H4 (cell line): ENCODE measurements at places on chromosomes 7 and 10.

DNA sequence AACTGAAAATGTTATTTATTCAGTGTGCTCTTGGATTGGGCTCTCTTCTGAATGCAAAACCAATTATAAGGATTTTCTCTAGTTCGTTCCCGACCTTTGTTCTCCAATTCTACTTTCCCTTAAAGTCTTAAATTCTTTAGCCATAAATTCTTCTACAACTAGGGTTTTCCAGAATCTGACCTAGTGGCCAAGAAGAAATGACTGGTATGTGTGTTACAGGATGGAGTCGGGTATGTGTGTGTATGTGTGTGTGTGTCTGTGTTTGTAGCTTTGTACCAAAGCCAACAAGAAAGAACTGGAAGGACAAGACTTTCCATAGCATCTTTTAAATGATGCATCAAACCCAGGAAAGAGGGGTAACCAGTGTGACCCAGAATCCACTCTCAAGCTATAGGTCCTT is 25.8 kb upstream of the LEP start:
- DNase-seq, result peak; percentile 31

DNA sequence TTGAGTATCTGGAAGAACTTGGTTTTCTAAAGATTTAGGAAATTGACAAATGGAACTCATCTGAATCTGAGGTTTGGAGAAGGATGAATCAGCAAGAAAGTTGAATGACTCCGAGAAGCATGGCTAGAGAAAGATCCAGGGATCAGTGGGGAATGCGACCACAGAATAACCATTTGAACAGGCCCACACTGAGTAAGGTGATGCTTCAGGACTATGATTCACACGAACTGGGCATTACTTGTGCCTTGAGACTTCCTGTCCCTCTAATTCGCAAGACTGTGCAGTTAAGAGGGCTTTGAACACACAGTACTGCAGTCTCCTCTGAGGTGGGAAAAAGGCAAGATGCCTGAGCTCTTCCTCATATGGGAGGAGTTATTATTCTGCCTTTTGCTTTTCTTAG is 395.5 kb upstream of the POM121L12 start:
- peak; percentile 78 for DNase-seq

- DNase-seq, result no peak
These were observed 43.3 kb upstream of the TMEM248 start for GRCh38 chr7:66877577-66878300.

GRCh38 chr7:75937958-75938786 is 23.2 kb downstream of the POR start:
- DNase-seq, result peak; percentile 97

DNA sequence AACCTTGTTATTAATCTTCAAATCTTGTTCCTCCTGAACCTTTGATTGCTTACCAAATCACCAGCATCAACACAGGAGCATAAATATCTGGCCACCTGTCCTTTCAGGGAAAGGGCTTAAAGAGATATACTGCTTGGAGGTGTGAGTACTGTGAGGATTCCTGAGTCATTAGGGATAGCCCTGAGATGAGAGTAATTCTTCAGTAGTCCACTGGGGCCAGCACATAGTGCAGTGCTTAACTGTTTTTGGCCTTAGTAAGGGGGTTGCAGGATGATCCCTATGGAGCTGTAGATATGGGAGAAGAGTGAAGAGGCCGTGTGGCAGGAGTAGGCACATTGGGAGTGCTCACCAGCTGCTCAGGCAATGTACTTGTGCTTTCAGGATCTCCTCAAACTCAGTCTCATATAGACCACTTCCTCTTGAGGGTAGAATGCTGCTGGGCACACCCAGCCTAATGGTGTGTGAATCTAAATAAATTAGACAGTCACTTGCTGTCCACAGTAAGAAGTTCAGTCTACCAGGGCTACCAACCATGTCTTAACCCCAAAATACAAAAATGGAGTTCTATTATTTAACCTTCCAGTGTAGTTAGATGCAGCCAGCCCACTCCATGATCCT is 26.5 kb upstream of the GPR141 start:
- no peak for DNase-seq

- DNase-seq, result no peak
These were observed 363.8 kb downstream of the PRPF18 start for GRCh38 chr10:13950543-13950939.

- peak; percentile 86 for DNase-seq
These were observed 29.0 kb upstream of the MPP7 start for GRCh38 chr10:28331841-28332240.

- peak; percentile 63 for DNase-seq
These were observed 45.6 kb upstream of the SUN1 start for GRCh38 chr7:786472-787255.

GRCh38 chr7:8389593-8390261 is 43.7 kb upstream of the NXPH1 start:
- peak; percentile 81 for DNase-seq

DNA sequence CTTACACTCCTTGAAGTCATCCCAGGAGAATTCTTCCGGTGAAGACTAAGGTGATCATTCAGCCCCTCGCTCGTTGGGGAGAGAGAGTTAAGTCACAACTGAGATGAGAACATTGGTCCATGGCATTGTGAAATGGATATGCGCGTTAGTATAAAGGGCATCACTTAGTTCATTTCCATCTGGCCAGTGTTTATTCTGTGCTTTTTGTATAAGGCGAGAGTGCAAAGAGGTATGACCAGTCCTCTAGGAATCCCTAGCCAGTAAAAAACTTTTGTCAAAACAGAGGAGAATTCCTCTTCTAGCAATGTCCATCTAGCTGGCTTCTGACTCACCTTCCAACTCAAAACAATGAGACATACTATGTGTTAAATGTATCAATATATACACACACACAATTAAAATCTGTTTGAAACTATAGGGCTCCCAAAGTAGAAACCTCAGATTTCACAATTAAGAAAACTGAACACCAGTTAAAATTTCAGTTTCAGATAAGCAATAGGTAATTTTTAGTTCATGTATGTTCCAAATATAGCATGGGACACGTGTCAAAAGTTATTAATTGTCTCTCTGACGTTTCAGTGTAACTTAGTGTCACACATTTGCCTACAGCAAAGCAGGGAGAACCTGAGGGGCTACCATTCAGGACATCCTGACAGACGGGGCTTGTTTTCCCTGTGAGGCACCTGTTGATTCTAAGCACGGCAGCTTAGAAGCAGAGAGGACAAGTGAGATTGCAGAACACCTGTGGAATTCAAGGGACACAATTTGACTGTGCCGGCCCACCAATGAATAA is 158.9 kb downstream of the KLF6 start:
- DNase-seq, result no peak

DNA sequence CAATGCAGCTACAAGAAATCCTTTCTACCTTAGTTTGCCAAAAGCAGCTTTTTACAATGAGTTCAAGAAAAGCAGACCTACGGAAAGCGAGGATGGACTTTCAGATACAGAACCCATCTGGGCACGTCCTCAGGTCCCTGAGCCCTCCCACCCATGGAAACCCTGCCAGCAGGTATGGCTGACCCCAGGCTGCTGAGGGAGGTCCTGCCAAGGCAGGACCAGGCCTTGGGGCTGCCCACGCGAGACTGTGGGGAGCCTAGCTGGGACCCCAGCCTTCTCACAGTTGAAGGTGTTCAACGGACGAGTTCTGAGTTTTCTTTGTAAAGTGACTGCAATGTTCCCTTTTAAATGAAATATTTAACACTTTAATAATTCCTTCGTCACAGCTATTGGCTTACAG is 245.0 kb downstream of the MGMT start:
- DNase-seq, result no peak

DNA sequence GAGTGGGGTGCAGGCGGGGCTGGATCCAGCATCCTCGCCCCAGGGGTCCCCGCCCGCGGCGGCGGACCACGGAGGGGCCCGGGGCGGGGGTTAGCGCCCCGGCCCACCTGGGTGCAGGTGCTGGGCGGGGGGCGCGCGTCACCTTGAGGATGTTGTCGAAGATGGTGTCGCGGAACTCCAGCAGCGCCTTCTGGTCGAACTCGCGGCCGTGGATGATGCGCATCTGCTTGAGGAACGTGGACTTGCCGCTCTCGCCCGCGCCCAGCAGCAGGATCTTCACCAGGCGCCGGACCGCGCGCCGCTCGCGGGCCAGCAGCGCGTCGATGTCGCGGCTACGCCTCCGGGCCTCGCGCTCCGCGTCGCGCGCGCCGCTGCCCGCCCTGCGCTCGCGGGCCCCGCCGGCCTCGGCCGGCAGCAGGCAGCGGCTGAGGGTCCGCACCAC is 376 bp downstream of the GNA12 start:
- DNase-seq, result no peak

GRCh38 chr10:69716711-69717560 is 84.8 kb upstream of the COL13A1 start:
- DNase-seq, result peak; percentile 26

DNA sequence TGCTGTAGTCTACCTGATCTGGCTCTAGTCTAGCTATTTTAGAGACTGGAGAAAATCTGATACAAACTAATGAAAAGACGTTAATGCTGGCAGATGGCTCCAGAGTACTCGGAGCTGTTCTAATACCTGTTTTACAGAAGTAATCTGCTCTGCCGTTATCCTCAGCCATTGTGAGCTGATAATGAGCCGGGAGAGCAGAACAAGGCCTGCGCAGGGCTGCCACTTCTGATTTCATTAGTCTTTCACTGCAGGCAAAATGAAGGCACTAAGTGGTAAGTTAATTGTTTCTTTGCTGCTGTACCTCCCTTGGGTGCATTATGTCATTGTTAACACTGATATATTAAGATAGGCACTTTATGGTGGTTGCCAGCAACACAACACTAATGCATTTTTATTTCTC is 456.4 kb upstream of the PFKP start:
- no peak for DNase-seq

GRCh38 chr7:139748373-139748765 is 29.4 kb downstream of the HIPK2 start:
- no peak for DNase-seq

- no peak for DNase-seq
These were observed 127.7 kb downstream of the JAZF1 start for GRCh38 chr7:28052933-28053332.

DNA sequence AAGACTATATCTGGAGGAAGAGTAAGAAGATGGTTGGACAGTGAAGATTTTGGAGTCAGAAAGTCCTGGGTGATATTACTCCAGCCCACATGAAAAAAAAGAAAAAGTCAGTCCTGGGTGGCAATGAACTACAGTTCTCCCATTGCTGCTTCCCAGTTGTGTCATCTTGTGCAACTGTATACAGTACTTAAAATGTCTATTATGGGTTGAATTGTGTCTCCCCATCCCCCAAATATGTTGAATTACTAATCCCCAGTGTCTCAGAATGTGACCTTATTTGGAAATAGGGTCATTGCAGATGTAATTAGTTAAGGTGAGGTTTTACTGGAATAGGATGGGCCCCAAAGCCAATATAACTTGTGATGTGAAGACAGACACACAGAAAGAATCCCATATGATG is 15.6 kb downstream of the SEC23IP start:
- DNase-seq, result no peak

GRCh38 chr10:33087922-33088321 is 129.9 kb upstream of the ITGB1 start:
- no peak for DNase-seq

DNA sequence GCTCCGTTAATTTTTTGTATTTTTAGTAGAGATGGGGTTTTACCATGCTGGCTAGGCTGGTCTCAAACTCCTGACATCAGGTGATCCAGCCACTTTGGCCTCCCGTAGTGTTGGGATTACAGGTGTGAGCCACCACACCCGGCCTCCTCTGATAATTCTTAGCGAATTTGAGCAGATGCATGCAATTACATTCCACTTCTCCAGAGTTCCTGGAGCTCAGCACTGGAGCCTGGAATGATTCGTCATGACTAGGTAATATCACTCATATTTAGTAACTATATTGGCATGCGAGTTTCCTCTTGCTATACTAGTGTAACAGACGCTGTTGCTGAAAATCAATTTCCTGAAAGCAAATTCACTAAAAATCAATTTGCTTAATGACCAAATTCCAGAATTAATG is 86.8 kb downstream of the MKX start:
- no peak for DNase-seq

DNA sequence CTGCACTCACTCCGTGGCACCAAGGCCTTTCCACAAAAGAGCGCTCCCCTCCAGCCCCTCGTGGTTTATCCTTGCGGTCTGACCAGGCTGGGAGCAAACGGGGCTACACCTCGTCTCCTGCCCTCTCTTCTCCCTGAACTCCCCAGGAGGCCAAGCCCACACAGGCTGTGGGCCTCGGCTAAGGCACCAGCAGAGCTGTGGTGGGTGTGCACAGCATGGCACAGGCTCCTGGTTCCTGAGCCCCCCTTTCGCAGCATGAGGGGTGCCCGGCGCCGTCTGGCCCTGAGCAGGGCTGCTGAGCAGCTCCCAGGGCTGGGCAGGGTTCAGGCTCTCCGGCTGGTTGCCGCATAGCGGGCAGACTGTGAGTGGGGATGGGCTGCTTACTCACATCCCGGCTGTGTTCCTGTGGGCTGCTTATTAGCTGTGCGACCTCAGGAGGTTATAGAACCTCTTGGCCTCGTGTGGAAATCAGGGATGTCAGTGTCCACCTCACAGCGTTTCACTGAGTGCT is 90.4 kb downstream of the ZMIZ1 start:
- DNase-seq, result no peak

GRCh38 chr10:31322647-31323046 is 3.6 kb downstream of the ZEB1 start:
- peak; percentile 4 for DNase-seq

- DNase-seq, result peak; percentile 90
These were observed 16.2 kb upstream of the ZFAND2A start for GRCh38 chr7:1175967-1176851.

DNA sequence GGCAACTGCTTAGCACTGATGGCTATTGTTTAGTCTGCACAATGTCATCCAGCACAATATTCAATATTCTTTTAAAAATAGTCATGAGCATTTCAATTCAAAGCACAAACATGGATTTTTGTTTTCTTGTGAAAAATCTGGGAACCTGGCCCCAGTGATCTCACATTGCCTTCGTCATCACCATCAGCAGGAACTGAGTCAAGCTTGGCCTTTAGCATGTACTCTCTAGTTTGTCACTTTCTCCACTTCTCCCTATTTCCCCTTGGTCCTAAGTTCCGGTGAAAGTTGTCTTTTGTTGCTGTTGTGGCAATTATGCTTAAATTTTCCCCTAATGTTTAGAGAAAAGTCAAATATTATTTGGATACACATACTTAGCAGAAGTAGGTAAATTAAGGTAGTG is 252.9 kb upstream of the SORCS1 start:
- no peak for DNase-seq

- no peak for DNase-seq
These were observed 350.0 kb downstream of the PLXNA4 start for GRCh38 chr7:132226046-132226956.

DNA sequence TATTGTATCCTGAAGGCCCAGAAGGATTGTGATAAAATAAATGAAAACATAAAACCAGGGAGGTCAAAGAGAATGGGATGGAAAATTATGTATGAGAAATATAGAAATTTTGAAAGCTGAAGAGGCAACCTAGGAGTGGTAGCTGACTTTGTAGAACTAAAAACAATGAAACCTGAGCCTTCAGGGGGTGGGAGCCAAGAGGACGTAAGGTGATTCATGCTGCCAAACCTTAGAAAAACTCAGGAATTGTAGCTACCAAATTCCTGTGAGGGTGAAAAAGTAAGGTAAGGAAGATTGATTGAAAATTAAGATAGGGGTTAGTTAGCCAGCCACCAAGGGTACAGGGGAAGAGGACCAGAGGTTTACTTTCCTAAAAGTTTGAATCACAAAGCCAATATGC is 213.2 kb downstream of the KCND2 start:
- no peak for DNase-seq

- no peak for DNase-seq
These were observed 528.8 kb downstream of the DNAJB6 start for GRCh38 chr7:157865351-157866165.
